ENCODE measurements at places on chromosomes 1 and 21.

DNA sequence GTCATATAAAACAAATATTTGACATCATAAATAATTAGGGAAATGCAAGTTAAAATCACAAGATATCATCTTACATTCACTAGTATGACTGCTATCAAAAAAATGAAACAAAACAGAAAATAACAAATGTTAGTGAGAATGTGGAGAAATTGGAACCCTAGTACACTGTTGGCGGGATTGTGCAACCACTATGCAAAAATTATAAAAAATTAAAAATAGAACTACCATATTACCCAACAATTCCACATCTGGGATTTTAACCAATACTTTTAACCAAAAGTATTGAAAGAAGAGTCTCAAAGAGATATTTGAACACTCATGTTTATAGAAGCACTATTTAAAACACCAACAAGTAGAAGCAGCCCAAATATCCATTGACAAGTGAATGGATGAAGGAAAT, 797.2 kb upstream of the ADAMTS5 start:
- DNase-seq, result no peak

GRCh38 chr1:244187310-244187709, 136.2 kb downstream of the ZBTB18 start:
- no peak for DNase-seq

DNA sequence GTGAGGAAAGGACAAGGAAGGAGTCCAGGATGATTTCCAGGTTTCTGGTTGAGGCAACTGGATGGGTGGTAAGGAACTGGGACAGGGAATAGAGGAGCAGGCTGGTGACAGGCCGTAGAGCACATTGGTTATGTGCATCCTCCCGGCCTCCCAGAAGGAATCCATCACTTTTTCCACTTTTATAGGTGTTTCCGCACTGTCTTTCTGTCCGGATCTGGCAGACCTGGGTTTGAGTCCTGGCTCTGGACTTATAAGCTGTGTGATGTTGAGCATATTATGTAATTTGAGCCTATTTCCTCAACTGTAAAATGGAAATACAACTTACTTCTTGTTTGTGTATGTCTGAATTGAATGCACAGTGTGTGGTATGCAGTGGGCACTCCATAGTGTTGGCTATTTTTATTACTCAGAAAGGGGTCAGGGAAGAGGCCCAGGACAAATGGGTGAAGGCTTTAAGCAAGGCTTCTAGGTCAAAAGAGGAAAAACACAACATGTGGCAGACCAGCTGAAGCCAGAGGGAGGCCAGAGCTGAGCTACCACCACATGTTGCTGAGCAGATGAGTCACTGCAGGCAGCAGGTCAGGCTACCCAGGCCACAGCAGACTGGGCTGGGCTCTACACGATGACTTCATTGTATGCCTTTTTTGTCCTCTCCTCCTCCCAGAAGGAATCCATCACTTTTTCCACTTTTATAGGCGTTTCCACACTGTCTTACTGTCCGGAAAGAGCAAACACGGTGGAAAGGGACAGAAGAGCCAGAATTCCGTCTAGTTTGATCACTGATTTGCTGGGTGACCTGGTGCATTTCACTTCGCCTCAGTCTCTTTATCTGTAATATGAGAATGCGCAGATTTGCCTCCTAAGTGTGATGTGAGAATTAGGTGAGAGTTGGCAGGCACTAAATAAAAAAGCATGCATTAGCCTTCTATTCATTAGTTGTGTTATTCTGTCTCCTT, 791 bp upstream of the MAST2 start:
- peak; percentile 40 for DNase-seq

- no peak for DNase-seq
These were observed 352.3 kb downstream of the KCNH1 start for GRCh38 chr1:210781652-210782051.

GRCh38 chr1:233639611-233640010, 25.7 kb downstream of the KCNK1 start:
- DNase-seq, result no peak

- no peak for DNase-seq
These were observed 68.2 kb downstream of the POFUT2 start for GRCh38 chr21:45219517-45219916.

- DNase-seq, result no peak
These were observed 48.5 kb downstream of the RWDD3 start for GRCh38 chr1:95282518-95282895.

DNA sequence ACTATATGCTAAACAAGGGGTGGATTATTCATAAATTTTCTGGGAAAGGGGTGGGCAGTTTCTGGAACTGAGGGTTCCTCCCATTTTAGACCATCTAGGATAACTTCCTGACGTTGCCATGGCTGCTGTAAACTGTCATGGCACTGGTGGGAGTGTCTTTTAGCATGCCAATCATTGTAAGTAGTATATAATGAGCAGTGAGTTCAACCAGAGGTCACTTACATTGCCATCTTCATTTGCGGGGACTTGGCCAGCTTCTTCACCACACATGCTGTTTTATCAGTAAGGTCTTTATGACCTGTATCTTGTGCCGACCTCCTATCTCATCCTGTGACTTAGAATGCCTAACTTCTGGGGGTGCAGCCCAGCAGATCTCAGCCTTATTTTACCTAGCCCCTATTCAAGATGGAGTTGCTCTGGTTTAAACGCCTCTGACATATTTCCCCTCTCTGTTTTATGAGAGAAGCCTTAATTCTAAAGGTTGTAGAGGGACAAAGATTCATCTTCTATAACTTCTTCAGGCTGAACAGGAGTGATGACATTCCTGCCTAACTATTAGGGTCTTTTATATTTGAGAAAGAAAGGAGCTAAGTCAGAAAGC, 60.4 kb downstream of the DIP2A start:
- DNase-seq, result no peak

GRCh38 chr1:19074361-19074901, 118.0 kb upstream of the IFFO2 start:
- DNase-seq, result peak; percentile 45

GRCh38 chr1:111734856-111735255, 4.3 kb downstream of the INKA2 start:
- no peak for DNase-seq

- DNase-seq, result no peak
These were observed 53.3 kb upstream of the HOOK1 start for GRCh38 chr1:59761443-59761842.

- no peak for DNase-seq
These were observed 24.0 kb upstream of the ADARB1 start for GRCh38 chr21:45050345-45050796.

DNA sequence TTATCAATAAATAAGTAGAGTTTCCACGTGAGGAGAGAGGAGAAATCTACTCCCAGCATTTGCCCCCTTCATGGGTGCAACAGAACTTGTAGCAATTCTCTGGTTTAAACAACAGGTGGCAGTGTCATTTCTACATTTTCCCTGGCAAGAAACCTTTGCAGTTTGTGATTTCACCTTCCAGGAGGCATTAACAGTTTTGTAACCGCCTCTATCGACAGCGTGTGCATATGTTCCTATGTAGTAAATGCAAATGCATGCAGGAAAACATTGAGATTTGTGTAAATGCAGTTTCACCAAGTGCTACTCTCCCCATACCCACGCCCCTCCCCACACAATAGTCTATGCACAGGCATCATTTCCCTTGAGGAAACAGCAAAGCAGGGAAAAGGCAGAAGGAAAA, 494.7 kb downstream of the SMYD3 start:
- DNase-seq, result no peak

- DNase-seq, result peak; percentile 65
These were observed 34.2 kb upstream of the COX20 start for GRCh38 chr1:244801246-244801645.

DNA sequence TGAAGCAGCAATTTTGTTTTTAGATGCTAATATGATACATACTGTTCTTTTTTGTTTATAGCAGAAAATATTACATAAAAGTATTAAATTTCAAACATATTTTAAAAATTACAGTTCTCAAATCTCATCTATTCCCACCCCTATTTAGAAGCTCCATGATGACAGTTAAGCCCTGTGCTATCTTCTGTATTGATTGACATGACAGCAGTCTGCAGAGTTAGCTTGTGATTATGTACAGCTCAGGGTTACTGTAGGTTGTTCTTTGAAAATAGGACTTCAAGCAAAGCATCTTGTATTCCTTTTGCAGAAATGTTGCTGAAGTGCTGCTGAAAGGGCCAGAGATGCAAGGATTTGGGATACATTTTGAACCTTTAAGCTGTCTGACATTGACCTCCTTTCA, 8.2 kb downstream of the GPSM2 start:
- no peak for DNase-seq

- no peak for DNase-seq
These were observed 36.7 kb downstream of the PARP1 start for GRCh38 chr1:226371027-226371694.

DNA sequence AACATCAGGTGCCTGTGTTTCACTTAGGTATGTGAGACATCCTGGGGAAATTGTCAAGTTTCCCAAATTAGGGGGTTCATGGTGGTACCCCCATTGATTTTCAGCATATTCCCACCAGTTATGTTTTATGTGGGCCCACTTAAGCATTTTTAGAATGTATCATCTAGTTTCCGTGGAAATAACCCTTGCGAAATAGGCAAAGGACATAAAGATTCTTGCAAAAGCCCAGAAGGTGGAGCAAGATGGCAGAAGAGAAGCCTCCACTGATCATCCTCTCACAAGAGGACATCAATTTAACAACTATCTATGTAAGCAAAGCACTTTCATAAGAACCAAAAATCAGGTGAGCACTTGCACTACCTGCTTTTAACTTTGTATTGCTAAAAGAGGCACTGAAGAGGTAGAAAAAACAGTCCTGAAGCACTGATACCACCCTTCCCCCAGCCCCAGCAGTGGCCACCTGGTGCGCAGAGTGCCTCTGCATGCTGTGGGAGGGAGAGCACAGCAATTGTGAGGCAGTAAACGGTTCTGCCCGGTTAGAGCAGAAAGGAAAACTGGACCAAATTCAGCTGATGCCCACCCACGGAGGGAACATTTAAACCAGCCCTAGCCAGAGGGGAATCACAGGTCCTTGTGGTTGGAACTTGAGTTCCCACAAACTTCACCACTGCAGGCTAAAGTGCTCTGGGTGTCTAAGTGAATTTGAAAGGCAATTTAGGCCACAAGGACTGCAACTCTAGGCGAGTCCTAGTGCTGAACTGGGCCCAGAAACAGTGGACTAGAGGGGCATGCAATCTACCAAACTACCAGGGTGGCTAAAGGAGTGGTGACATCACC, 23.2 kb downstream of the MCOLN2 start:
- DNase-seq, result no peak

DNA sequence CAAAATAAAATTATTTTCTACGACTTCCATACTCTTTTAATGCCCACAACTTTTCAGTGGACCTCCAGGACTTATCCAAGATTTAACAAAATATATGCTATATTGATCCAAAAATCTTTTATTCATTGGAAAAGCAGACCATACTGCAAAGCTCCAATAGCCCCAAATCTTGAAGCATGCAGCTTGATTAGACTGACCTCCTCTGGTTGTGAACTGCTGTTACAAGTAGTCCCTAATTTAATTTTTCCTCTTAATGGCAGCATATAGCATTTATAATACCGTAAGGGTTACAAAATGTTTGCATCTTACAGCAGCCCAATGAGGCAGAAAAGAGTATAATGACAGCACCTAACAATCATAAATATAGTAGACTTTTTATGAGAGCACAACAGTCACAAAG, 49.8 kb downstream of the TPR start:
- no peak for DNase-seq

DNA sequence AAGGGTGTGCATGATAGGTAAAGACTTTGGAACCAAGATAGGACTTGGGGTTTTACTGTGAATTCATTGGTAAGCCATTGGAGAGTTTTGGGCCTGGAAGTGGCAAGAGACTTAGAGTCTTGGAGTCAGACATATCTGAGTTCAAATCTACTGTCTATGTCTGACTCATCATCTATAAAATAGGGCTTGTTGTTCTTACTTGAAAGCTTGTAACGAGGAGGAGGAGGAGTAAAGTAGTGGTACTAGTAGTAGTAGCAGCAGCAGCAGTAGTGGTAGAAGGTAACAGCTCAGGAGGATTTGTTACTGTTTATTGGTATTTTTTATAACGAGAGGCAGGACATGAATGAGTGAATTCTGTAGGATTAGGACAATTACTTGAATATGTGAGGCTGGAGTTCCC, 62.7 kb downstream of the CACHD1 start:
- DNase-seq, result no peak

GRCh38 chr1:172089768-172090510, 248.6 kb downstream of the DNM3 start:
- DNase-seq, result peak; percentile 63

- no peak for DNase-seq
These were observed 8.3 kb upstream of the CD55 start for GRCh38 chr1:207313131-207313530.

DNA sequence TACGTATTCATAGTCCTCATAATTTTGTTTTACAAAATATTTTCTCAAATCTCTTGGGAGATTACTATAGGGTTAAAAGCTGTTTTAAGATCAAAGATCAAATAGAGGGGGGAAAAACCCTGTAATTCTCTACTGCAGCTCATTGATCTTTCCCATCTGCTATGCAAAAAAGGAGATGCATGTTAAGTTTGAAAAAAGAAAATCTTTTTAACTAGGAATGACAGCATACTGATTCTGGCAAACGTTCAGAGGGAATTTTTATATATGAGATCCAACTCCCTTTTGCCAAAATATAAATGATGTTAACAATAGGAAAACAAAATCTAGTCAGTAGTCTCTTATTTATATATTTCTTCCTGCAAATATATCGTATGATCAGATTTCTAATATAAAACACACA, 69.1 kb downstream of the SMYD3 start:
- no peak for DNase-seq

DNA sequence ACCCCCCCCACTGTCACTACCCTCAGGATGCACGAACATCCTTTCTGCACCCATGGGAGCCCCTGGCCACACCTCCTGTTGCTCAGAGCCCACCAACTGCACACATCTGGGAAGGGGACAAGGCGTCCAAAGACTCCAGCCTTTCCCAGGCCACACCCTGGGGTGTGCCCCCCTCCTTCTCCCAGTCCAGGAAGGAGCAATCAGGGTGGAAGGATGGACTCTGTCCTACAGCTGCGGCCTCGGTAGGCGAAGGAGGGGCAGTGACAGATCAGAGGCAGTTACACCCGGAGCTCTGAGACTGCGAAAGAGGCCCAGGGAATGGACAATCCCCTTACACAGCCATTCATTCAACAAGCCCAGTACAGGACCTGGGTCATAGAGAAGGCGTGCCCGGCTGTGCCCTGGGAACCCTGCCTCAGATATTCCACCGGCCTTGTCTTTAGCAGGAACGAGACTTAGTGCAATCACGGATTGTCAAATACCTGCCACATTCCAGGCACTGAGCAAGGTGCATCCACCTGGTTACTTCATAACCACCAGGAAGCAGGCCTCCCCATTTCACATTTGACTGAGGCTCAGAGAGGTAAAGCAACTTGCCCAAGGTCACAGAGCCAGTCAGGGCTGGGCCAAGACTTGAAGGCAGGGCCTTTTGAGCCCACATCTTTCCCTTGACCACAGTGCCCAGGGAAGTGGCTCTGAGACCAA, 9.4 kb downstream of the HSPG2 start:
- no peak for DNase-seq

DNA sequence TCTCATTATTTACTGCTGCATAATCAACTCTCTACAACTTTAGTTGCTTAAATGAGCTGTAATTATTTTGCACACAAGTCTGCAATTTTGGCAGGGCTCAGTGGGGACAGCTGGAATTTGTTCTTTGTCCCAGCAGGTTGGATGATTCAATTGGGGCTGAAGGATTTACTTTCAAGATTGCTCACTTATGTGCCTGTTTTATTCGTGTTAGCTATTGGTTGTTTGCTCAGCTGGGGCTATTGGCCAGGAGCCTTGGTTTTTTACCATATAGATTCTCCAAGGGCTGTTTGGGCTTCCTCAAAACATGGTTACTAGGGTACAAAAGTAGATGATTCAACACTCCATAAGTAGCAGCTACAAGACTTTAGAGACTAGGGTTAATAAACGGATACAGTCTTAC, 13.4 kb downstream of the OR10R2 start:
- DNase-seq, result no peak

Data from stimulated activated CD8-positive, alpha-beta memory T cell treated with anti-CD3 and anti-CD28 coated beads, Interleukin-4, amount 100 ng/mL, for 48 hours (primary cell).